ENCODE measurements at places on chromosomes 1 and 21.

GRCh38 chr1:244860914-244861610 lies 3.3 kb downstream of the HNRNPU start:
- peak; percentile 22 for DNase-seq

DNA sequence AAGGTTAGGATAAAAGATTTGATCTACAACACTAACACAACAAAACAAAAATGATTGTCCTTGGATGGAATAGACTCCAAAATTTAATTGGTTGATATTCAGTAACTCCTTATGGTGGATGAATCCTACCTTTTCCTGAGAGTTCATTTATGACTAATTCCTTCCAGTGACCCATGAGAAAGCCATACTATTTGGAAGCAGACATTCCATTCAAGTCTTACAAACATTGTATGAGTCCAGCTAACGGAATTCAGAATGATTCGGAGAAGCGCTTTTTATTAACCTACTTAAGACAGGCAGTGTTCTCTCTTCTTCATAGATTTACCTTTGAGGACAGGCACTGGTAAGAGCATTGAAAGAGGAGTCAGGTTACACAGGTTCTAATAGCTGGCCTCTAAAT lies 155.6 kb upstream of the ZNF648 start:
- no peak for DNase-seq

DNA sequence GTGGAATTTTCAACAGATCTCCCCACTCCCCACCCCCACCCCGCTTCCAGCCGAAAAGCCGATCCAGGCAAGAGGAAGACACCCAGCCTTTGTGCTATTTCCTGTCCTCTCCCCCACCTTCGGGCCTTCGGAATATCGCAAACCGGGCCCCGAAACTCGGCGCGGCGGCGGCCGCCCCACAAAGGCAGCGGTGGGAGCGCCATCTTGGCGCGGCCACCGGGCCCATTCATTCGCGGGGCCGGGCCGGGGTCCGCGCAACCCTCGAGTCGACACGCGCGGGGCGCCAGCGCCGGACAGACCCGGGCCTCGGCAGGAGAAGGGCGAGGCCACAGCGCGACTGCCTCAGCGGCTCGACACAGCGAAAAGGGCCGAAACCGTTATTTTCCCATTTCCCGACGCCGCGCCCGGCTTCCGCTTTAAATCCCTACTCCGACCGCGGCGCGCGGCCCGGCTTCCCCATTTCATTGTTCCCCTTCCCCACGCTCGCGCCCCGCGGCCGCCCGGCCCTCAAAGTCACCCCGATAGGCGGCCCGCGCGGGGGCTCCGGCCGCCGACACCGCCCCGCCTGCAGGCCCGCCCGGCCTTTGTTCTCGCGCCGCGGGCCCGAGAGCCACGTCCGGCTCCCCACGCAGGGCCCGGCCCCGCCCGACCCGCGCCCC lies 911 bp downstream of the GNB1 start:
- DNase-seq, result peak; percentile 53

- DNase-seq, result no peak
These were observed at the start of gene UBASH3A for GRCh38 chr21:42403611-42404231. Gene UBASH3A, plus strand, starts transcription at chr21:42403902. Its CDS starts 44 bp downstream, at chr21:42403946.

- DNase-seq, result no peak
These were observed 3.8 kb downstream of the RNF186 start for GRCh38 chr1:19811206-19811851.

- no peak for DNase-seq
These were observed 108.7 kb upstream of the RNPC3 start for GRCh38 chr1:103416681-103417286.

DNA sequence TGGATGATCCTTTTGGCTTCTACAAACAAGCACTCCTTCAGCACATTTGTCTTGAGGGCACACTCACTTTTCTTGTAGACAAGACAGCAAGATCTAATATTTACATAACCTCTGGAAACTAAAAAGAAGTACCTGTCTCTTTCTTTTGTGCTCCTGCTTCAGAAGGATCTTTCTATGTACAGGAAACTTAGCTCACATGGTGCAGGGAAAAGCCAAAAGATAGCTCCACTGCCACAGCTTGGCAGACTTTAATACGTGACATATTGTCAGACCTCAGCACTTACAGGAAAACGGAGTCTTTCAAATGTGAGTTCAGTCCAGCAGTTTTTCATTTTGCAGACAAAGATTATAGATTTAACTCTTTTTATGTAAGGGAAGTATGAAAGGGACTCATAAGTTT lies 225.5 kb upstream of the SAMSN1 start:
- DNase-seq, result peak; percentile 49

DNA sequence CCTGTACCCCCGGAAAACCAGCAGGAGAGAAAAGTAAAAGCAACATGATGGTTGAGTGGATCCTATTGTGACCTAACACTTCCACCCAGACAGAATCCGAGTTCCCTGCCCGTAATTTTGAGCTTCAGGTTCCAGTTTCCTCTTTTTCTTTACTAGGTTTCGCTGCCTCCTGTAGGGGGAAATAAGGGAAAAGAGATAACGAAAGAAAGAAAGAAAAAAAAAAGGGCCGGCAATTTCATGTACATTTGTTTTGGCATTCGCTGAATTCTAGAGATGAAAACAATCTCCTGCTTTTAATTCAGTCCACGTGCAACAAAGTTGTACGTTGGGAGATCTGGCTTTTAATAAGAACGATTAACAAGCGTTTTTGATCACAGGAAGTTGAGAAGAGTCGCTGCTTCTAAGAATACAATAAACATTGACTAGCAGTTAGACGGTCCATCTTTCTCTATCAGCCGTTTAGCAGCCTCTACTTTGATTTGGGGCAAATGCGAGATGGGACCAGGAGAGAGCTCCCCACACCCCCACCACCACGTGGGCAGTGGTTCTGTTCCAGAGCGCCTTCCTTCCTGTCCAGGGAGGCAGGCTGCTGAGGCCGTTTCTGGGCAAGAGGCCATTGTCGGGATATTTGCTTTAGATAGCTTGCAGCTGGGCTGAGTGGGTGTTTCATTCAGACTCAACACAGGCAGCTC lies 155.9 kb upstream of the RUNX1 start:
- DNase-seq, result no peak

DNA sequence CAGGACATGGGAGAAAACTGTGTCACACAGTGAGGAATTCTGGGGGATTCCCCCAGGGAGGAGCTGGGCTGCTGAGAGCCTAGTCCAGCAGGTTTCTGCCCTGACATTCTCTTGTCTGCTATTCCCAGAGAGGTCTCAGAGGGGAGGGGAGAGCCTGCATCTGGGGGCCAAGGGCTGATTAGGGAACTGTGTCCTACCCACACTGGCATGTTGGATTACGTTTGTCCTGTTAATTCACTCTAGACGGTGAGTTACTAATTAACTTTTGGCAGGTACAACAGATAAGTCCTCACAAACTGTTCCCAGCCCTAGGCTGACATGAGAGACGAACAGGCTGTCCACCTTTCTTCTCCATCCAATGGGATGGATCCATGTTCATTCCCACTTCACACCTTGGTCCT lies 2.6 kb upstream of the SH3BGRL3 start:
- DNase-seq, result no peak

- DNase-seq, result no peak
These were observed 12.2 kb downstream of the ZNF697 start for GRCh38 chr1:119635811-119636390.

GRCh38 chr1:22323141-22323845 lies 128.4 kb upstream of the ZBTB40 start:
- DNase-seq, result no peak

GRCh38 chr1:67256291-67257172 lies 51.1 kb upstream of the IL12RB2 start:
- no peak for DNase-seq

DNA sequence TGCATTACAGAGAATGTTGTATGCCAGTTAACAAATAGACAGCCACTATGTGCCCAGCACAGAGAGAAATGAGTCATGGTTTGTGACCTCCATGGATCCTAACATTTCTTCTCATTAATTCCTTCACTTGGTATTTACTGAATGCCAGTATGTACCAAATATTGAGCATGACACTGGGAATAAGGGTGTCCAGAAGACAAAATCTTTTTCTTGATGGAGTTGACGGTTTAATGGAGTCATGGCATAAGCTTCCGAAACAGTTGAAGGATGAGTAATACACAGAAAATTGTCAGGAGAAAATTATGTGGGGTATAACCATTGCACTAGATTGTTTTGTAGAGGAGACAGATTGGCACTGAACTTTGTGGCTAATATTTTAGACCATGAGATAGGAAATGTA lies 36.9 kb downstream of the PTGFR start:
- DNase-seq, result no peak

DNA sequence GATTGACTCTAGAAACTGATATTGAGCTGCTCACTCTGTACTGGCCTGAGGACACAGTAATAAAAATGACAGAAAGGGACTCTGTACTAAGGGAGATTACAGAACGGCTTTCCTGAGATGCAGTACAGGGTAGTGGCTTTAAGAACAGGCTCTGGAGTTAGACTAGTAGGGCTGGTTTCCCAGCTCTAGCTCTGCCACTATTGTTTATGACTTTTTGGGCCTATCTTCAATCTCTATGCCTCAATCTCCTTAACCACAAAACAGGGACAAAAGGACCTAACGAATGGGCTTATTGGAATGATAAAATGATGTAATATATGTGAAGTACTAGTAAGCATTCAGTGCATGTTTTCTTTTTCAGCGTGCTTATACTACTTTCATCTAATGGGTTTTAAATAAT lies 1.4 kb downstream of the DEPDC1 start:
- DNase-seq, result peak; percentile 11

GRCh38 chr1:183945428-183946319 lies 91.9 kb downstream of the COLGALT2 start:
- peak; percentile 58 for DNase-seq

- DNase-seq, result no peak
These were observed 92.9 kb upstream of the SOD1 start for GRCh38 chr21:31566611-31567010.

DNA sequence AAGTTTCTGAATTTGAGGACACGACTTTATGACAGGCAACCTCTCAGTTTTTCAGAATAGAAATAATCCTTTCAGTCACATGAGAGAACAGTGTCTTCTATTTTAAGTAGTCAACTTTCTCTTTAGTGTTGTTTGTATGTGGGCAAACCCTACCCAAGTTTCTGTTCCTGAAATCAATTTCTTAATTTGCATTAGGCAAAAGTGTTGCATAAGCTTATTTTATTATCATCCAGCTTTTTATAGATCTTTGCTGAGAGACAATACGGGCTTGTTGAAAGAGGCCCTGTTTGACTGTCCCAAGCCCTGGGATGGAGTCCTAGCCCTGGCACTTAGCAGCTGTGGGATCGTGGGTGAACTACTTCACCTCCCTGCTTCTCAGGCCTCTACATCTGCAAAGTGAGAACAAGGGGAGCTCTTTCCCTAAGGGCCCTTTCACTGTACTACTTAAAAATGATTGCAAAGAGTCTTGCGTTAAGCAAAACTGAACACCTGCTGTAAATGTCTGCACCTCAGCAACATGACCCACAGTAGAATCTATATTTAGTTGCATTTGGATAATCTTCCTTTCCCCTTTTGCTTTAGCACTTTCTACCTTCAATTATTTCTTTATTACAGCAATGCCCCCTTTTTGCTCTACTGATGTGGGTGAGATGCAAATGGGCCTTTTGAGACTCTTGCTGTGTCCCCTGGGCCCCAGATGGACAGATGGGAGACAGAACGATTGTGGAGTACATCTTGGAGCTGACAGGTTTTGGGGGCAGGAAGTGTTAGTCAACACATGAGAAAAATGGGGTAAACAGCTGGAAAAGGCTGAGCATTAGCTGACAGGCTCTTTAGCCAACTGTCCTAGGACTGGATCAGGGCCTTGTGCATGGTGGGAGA lies 41.0 kb upstream of the SCAF4 start:
- no peak for DNase-seq

- DNase-seq, result no peak
These were observed 1329.6 kb downstream of the KCNT2 start for GRCh38 chr1:195278644-195279043.
